NCI-H2081 (cell line): ENCODE measurements at places on chromosomes 12 and 14.

DNA sequence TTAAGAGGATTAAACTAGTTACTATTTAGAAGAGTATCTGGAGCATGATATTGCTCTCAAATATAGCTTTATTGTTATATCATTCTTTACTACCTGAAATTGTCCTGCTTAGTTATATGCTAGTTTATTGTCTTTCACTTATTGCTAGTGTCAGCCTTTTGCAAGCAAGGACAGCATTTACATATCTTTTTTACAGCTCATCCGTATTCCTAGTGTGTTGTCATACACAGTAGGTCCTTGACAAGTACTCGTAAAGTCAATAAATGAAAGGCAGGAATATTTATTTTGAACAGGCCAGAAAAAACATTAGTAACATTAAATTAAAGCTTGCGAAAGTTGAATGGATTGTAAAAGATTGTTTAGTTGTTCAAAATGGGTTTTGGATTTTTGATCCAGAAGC, 35.0 kb downstream of the CRADD start:
- no peak for DNase-seq

DNA sequence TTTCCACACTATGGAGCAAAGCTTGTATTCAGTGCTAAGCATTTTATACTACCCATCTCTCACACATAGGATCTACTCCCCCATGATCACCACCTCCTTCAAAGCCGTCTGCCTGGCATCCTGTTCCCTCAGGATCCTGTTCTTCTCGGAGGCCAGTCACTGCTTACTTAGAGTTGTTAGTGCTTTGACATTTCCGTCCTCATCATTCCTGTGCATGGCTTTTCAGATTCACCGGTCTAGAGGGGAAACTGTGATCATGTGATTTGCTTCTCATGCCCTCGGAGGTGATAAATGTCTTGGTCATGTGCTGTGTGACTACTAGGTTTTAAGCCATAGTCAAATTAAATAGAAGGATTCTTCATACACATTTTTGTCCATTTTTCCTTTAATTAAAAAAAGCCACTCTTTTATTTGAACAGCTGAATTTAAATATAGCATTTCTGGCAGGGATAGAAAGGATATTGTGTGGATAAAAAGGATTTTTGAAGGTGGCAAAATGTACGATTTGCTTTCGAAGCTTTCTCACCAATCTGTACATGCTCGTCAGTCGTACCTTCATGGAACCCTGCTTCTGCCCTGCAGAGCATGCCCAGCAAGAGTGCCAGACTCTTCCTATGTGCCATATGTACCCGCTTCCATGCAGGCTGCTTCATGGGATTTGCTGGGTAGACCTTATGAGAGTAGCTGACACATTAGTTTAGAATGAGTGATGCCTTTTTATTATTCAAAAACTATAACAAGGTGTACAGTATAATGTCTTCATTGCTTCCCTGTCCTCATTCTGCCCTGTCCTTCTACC, 53.3 kb downstream of the BMAL2 start:
- no peak for DNase-seq

- peak; percentile 35 for DNase-seq
Measured at GRCh38 chr14:80434574-80435321, 223.4 kb upstream of the DIO2 start.

DNA sequence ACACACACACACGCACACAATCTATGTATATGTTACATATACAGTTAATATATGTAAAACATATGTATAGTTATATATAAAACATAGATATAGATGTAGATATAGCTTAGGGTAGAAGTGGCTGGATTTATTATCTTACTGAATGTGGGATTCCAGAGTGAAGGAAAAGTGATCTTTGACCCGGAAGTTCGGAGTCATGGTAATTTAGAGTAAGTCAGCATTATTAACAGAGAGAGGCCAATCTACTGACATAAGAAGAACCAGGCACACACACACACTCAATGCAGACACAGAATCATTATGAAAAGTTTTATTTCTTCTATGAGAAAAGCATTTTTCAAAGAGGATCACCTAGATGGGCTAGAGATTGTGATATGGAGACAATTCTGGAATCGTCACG, 384.2 kb upstream of the NOVA1 start:
- no peak for DNase-seq

DNA sequence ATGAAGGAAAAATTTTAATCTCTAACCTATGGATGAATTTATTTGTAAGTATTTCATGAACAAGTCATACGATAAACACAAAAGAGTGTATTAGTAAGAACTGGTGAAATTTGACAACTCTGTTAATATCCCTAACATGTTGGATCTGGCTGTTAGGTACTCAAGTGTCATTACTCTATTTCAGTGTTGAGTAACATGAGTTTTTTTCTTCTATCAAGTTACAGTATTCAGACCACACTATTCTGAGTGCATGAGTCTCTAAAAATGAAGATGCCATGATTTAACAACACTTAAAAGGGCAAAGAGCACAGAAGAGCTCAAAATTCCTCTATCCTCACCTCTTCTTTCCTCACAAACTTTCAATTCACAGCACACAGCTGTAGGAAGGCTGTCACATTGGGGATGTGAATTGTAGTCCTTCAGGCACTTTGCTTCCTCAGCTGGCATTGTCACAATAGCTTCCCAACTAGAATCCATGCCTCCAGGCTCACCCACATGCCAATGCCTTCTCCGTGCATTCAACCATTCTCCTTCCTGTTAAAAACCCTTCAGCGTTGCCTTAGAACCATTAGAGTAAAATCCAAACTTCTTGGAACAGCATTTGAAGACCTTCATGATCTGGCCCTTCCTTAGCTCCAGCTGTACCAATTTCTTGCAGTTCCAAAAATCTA, 73.7 kb upstream of the DBX2 start:
- no peak for DNase-seq

DNA sequence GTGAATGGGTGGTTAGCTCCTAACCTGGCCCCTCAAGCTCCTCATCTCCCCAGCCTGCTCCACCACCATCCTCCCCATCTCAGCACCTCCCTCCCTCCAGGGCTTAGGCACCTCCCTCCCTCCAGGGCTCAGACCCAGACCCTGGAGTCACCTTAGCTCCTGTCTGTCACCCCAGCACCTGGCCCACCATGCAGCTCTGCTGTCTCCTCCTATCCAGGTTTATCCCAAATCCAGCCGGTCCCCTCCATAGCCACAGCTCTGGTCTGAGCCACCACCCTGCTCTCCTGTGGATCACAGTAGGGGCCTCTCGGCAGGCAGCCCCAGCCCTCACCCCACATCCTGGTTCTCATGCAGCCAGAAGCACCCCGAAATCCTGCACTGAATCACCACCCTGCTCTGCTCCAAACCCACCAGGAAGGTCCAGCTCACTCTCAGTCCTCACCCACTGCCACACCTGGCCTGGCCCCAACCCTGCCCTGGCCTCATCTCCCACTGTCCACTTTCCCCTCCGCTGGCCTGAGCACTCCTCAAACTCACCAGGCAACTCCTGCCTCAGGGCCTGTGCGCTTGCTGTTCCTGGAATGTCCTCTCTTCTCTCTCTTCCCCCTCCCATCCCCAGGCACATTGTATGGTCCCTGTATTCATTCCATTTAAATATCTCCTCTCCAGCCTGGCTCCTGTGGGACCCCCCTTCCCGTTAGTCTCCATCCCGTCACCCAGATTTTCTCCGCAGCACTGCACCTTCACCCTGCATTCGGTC, 62.6 kb downstream of the DIO3 start:
- DNase-seq = no peak
